Mesangial cell (primary cell): ENCODE measurements at places on chromosomes 7 and 10. TPM values are rescaled to one million over a fixed set of nuclear protein-coding genes. Genes with fewer than 3 reads are reported as not detected.

Gene KCP
- total RNA-seq, result 0.98 and 17.7 TPM in 2 replicates

Gene STRIP2
- total RNA-seq, result 3.2 and 5.5 TPM in 2 replicates

Gene ACBD7
- total RNA-seq, result 1.8 and 2.3 TPM in 2 replicates

Gene MDFIC
- 14.7 and 15.2 TPM in 2 replicates for total RNA-seq

Gene PNLIPRP3
- not detected in 2 replicates for total RNA-seq

Gene HKDC1
- 25.1 and 53.5 TPM in 2 replicates for total RNA-seq

Gene ELOVL3
- under 0.01 and 0.33 TPM in 2 replicates for total RNA-seq

Gene CALHM1
- not detected in 2 replicates for total RNA-seq

Gene SRRM3
- total RNA-seq, result 0.13 and 0.16 TPM in 2 replicates

Gene KAZALD1
- total RNA-seq, result 0.49 and 4.9 TPM in 2 replicates

Gene RELN
- total RNA-seq, result 3.1 and 10.1 TPM in 2 replicates

Gene TMEM213
- not detected in 2 replicates for total RNA-seq

Gene HGF
- 0.16 TPM in 1 of 2 replicates, not detected in the other for total RNA-seq

Gene FGFR2
- 0.16 and 6.8 TPM in 2 replicates for total RNA-seq

Gene SEMA3A
- total RNA-seq, result 17.3 and 17.5 TPM in 2 replicates

Gene SEMA3E
- 0.65 and 1.6 TPM in 2 replicates for total RNA-seq

Gene ITPRID1
- not detected in 2 replicates for total RNA-seq

Gene HSPA12A
- total RNA-seq, result 12.7 and 36.4 TPM in 2 replicates
